Fibroblast of skin of back (primary cell): ENCODE measurements at places on chromosomes 5 and 9.
A peak's percentile ranks its signal among the peaks of the same experiment; 100 is the strongest.

- peak; percentile 64 for DNase-seq
Measured at GRCh38 chr9:22116758-22117157, 107.7 kb upstream of the CDKN2B start.

DNA sequence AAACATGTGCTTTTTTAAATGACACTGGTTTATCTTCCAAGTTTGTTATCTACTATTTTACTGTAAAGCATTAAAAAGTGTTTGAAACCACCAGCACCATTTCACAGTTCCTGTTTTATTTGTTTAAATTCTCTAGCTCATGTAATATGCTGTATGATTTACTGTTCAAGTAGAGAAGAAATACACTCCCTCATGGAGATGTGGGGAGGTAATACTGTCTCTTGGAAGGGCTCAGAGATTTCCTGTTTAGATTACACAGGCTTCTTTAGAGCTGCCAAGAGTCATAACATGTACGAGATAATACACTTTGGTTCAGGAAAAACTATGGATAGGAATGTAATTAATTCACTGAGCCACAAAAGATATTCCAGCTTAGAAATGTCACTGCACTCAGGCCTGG is 135.0 kb upstream of the CCDC152 start:
- peak; percentile 19 for DNase-seq

DNA sequence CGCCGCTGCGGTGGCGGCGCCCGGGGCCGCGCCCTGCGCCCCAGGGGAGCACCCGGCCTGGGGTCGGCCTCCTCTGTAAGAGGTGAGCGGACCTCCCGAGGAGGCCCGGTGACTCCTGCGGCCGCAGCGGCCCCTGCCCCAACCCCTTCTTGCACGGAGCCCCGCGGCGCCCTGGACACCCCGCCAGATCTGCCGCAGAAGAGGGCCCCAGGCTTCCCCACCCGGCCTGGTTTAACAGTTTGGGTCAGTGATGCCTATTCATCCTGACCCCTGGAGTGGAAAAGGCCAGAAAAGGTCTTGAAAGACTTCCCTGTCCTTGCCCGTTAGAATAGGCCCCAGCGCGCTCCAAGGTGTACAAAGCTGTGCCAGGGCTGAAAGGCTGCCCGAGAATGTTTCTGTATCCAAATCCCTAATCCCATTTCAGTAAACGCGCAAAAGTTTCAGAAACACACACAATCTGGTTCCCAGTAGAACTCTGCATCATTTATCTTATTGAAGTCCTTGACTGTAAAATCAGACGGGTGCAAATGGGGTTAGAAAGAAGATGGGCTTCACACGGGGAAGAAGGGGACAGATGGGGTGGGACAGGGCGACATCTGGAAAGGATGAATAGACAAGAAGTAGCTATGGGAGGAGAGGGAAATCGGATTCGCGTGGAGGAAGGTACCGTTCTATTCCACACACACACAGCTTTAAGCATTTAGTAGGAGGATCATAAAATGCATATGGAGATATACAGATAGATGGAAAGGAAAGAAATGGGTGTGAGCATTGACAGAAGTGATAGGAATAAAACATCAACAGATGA is 1.1 kb upstream of the SSBP2 start:
- no peak for DNase-seq

DNA sequence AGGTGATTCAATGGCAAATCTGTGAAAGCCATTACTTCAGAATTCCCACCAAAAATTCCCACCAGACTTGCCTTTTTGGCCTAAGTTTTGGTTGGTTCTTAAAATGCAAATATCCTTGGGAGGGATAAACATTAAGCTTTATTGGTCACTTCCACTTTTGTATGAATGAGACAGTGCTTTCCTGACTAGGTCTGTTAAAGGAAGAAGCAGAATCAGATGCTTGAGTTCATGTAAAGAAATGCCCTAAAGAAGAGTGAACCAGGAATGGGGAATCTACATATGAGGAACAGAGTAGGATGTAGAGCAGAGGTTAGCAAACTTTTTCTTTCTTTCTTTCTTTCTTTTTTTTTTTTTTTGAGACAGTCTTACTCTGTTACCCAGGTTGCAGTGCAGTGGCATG is 129.3 kb downstream of the GCNT1 start:
- no peak for DNase-seq

- DNase-seq: peak; percentile 95
Measured at GRCh38 chr5:140113699-140114263, at the start of gene PURA. TSS of gene PURA (plus strand) at chr5:140114109. CDS start at chr5:140114182, 73 bp downstream.

DNA sequence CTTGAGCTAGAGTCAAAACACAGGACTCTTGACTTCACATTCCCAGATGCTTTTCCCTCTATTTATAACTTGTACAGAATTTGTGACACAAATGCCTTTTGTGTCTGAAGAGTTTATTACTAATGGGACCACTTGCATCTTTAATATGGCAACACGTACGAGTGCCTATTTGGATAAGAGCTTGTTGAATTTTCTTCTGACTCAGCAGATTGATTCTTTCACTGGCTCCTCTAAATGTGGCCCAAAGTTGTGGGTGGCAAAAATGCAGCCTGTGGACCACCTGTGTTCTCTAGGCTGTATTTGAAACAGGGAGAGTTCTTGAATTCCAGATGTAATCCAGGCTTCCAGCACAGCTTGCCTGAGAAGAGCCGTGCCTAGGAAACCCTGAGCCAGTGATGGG is 34.1 kb upstream of the ERCC6L2 start:
- DNase-seq: no peak

GRCh38 chr9:121962421-121962820 is 130.7 kb downstream of the TTLL11 start:
- peak; percentile 11 for DNase-seq

- DNase-seq: no peak
Measured at GRCh38 chr5:128407944-128408343, 130.1 kb downstream of the FBN2 start.

DNA sequence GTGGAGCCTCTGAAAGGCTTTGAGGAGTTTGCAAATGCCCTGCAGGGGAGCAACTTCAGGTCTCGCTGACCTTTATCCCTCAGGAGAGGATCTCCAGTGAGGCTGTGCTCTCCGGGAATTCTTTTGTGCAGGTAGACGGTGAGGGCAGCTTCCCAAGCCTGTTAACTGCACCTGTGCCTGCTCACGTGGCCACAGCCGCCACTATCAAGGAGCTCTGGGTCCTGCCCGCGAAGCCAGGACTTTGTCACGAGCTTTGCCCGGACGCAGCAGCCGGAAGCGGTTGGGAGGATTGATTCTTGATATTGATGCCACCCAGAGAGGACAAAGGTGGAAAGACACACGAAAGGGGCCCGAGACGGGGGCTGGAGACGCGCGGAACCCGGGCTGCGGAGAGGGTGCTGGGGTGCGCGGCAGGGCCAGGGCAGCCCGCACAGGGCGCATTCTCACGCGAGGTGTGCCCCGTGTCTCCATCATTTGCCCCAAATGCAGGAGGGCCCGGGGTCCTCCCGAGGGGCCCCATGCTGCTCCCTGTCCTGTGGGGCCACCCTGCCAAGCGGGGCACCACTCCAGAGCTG is 18.2 kb downstream of the SLC9A3 start:
- DNase-seq: no peak

DNA sequence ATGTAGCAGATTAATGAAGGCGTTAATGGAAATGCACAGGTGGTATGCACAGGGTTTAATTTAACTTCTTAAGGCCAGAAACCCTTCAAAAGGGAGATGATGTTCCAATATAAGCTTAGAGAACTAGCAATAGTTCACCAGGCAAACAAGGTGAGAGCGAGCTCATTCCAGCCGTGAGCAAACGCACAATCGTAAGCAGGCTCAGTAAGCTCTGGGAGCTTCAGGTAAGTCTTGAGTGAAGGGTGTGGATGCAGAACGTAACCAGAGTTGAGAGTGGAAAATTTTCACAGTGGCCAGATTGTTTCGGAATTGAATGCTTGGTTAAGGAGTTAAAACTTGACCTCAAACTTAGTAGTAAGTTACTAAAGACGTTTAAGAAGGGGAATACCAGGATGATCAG is 5.7 kb downstream of the EQTN start:
- no peak for DNase-seq

- DNase-seq: no peak
Measured at GRCh38 chr5:26889815-26890214, 148.6 kb downstream of the CDH9 start.

- no peak for DNase-seq
Measured at GRCh38 chr9:117188394-117188793, 226.5 kb downstream of the ASTN2 start.

- no peak for DNase-seq
Measured at GRCh38 chr5:76250463-76250862, 152.6 kb upstream of the IQGAP2 start.

GRCh38 chr9:113931140-113931539 is 55.0 kb downstream of the ZNF618 start:
- DNase-seq: no peak

GRCh38 chr5:54634089-54634488 is 116.5 kb downstream of the SNX18 start:
- DNase-seq: no peak

DNA sequence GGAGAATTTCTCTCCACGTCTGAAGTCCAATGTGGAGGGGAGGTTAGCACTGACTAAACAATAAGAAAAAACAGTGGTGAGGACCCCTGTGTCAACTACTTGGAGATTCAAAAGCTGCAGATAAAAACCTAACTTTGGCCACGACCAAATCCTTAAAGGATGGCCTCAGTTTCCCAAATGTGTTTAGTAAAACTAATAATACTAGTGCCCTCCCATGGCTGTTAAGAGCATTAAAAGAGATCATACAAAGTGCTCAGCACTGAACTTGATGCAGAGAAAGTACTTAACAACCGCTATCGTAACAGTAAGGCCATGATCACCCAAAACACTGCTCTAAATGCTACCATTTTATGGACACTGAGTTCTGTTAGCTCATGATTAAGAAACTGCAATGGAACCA is 288.4 kb downstream of the EBF1 start:
- no peak for DNase-seq

GRCh38 chr9:117080765-117081390 is 334.0 kb downstream of the ASTN2 start:
- no peak for DNase-seq

GRCh38 chr5:160390787-160391696 is 8.8 kb downstream of the FAM200C start:
- peak; percentile 31 for DNase-seq

- DNase-seq: peak; percentile 70
Measured at GRCh38 chr5:65927503-65928321, 1.3 kb downstream of the ERBIN start.

DNA sequence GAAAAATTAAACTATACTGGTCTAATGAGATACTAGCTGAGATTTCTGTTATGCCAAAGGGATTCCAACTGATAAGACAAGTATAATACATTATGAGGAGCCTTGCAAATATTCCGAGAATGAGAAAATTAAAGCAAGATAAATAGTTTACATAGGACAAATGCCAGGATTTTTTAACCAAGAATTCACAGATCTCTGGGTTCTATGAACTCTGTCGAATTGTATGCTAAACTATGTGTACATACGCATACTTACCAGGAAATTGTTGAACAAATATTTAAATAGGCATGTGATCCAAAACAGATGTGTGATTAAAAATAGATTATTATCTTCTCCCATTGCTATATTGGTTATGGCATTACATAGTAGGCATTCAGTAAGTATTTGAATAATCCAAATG is 616.6 kb downstream of the GABRG2 start:
- DNase-seq: peak; percentile 1

GRCh38 chr9:121892706-121893105 is 200.4 kb downstream of the TTLL11 start:
- no peak for DNase-seq

- DNase-seq: peak; percentile 50
Measured at GRCh38 chr9:130755377-130756007, 61.9 kb downstream of the EXOSC2 start.

GRCh38 chr9:131447600-131447999 is 53.7 kb downstream of the PRRC2B start:
- DNase-seq: no peak

- DNase-seq: peak; percentile 59
Measured at GRCh38 chr9:96661711-96662110, 6.6 kb upstream of the PRXL2C start.

- no peak for DNase-seq
Measured at GRCh38 chr5:20469792-20470191, 481.8 kb upstream of the CDH18 start.

- no peak for DNase-seq
Measured at GRCh38 chr5:136190091-136190720, 2.8 kb downstream of the SMIM32 start.

DNA sequence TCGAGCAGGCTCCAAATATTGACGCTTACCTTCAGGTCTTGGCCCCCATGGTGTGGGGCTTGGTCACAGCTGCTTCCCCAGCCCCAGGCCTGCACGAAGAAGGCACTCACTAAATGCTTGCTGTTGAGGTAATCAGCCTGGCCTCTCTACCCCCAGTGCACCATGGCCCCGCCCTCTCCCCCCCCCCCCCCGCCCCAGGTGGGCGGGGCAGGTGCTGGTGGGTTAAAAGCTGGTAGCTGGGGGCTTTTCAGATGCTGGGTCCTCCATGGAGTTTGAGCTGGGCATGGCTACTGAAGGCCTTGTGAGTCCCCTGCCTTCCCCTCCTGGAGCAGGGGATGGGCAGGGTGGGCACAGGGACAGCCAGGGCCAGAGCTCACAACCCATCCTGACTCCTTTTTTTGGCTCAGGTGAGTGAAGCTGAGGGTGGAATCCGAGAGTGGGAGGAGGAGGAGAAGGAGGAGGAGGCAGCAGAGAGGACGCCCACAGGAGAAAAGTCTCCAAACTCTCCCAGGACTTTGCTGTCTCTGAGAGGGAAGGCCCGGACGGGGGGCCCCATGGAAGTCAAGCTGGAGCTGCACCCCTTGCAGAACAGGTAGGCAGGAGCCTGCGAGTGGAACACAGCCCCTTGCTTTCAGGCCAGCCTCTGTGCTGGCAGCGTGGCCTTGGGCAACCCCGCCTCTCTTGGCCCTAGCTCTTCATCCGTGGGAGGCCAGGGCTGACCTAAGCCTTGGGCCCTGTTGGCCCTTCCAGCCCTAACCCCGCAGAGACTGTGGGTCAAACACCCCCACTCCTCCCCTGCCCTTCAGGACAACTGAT is 4.4 kb upstream of the TSPAN17 start:
- no peak for DNase-seq

- DNase-seq: peak; percentile 38
Measured at GRCh38 chr5:107673039-107673367, 2.3 kb upstream of the EFNA5 start.

GRCh38 chr9:137311986-137312851 is 10.1 kb upstream of the NRARP start:
- no peak for DNase-seq

DNA sequence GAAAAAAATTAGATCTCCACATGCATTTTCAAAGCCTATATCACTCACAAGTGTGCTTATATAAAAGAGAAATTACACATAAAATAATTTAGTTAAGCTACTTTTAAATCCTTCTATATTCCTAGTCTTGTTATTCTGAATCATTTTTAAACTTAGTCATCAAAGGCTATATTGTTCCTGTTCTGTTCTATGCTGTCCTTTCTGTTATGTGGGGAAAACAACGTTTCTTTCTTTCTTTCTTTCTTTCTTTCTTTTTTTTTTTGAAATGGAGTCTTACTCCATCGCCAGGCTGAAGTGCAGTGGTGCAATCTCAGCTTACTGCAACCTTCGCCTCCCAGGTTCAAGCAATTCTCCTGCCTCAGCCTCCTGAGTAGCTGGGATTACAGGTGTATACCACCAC is 389.2 kb upstream of the FTMT start:
- no peak for DNase-seq
